ENCODE measurements at places on chromosomes 1 and 21.

GRCh38 chr1:180754453-180754852, 122.6 kb downstream of the XPR1 start:
- DNase-seq, result no peak

- DNase-seq, result no peak
These were observed 536.0 kb downstream of the LMO4 start for GRCh38 chr1:87864676-87865075.

GRCh38 chr1:109885589-109885988, 25.1 kb upstream of the CSF1 start:
- DNase-seq, result no peak

- no peak for DNase-seq
These were observed 11.8 kb downstream of the PDZK1IP1 start for GRCh38 chr1:47178020-47178419.

GRCh38 chr1:179881642-179882252, 338 bp upstream of the TOR1AIP1 start:
- DNase-seq, result no peak
